Chondrocyte (in vitro differentiated cells): ENCODE measurements at places on chromosomes 2 and 18. TPM values are rescaled to one million over a fixed set of nuclear protein-coding genes. Genes with fewer than 3 reads are reported as not detected.

PARD3B gene
- 24.3 to 39.6 TPM (median 24.9 TPM) in 3 replicates for total RNA-seq

SERPINB11 gene
- total RNA-seq = not detected in 3 replicates

KIAA2012 gene
- total RNA-seq = not detected in 3 replicates

ASIC4 gene
- 0.15 TPM in 2 of 3 replicates, not detected in the other for total RNA-seq

CFC1 gene
- total RNA-seq = not detected in 3 replicates

LYG1 gene
- 0.36 to 0.99 TPM (median 0.57 TPM) in 3 replicates for total RNA-seq

KCNF1 gene
- total RNA-seq = not detected in 3 replicates

CXCR1 gene
- not detected in 3 replicates for total RNA-seq

TTC32 gene
- 5.8 to 8.0 TPM (median 6.7 TPM) in 3 replicates for total RNA-seq

RNF152 gene
- 58.6 to 137 TPM (median 137 TPM) in 3 replicates for total RNA-seq

GALNT3 gene
- total RNA-seq = 4.1 to 4.4 TPM (median 4.2 TPM) in 3 replicates

PFN4 gene
- 1.3 to 1.4 TPM (median 1.3 TPM) in 3 replicates for total RNA-seq

PROM2 gene
- total RNA-seq = 1.5 to 1.7 TPM (median 1.7 TPM) in 3 replicates

FSHR gene
- total RNA-seq = not detected in 3 replicates

QPCT gene
- 0.67 to 1.2 TPM in 2 of 3 replicates, not detected in the other for total RNA-seq

HSPE1 gene
- 55.2 to 99.6 TPM (median 55.4 TPM) in 3 replicates for total RNA-seq

SLC14A1 gene
- total RNA-seq = 0.25 TPM in 1 of 3 replicates, not detected in the others

DLGAP1 gene
- 6.0 to 11.6 TPM (median 7.7 TPM) in 3 replicates for total RNA-seq

KIF1A gene
- total RNA-seq = 15.2 to 63.5 TPM (median 60.0 TPM) in 3 replicates

SPP2 gene
- total RNA-seq = not detected in 3 replicates

SPEG gene
- 62.9 to 94.9 TPM (median 89.7 TPM) in 3 replicates for total RNA-seq

KCNG2 gene
- total RNA-seq = not detected in 3 replicates

CFAP65 gene
- not detected in 3 replicates for total RNA-seq

ASB18 gene
- not detected in 3 replicates for total RNA-seq

PIEZO2 gene
- 115 to 147 TPM (median 142 TPM) in 3 replicates for total RNA-seq

GIGYF2 gene
- total RNA-seq = 45.4 to 60.4 TPM (median 45.6 TPM) in 3 replicates

MC4R gene
- total RNA-seq = not detected in 3 replicates

RNF125 gene
- 0.51 to 0.87 TPM (median 0.60 TPM) in 3 replicates for total RNA-seq

BCL2L11 gene
- total RNA-seq = 10.8 to 19.2 TPM (median 11.4 TPM) in 3 replicates

CRIM1 gene
- total RNA-seq = 99.5 to 194 TPM (median 184 TPM) in 3 replicates

REG1B gene
- not detected in 3 replicates for total RNA-seq

CD207 gene
- total RNA-seq = not detected in 3 replicates

ABCB11 gene
- total RNA-seq = not detected in 3 replicates

NAT8 gene
- not detected in 3 replicates for total RNA-seq
